ENCODE measurements at places on chromosomes 16 and 17.
A peak's percentile ranks its signal among the peaks of the same experiment; 100 is the strongest.

GRCh38 chr17:38425744-38426143 is 2.5 kb upstream of the ARHGAP23 start:
- no peak for DNase-seq

DNA sequence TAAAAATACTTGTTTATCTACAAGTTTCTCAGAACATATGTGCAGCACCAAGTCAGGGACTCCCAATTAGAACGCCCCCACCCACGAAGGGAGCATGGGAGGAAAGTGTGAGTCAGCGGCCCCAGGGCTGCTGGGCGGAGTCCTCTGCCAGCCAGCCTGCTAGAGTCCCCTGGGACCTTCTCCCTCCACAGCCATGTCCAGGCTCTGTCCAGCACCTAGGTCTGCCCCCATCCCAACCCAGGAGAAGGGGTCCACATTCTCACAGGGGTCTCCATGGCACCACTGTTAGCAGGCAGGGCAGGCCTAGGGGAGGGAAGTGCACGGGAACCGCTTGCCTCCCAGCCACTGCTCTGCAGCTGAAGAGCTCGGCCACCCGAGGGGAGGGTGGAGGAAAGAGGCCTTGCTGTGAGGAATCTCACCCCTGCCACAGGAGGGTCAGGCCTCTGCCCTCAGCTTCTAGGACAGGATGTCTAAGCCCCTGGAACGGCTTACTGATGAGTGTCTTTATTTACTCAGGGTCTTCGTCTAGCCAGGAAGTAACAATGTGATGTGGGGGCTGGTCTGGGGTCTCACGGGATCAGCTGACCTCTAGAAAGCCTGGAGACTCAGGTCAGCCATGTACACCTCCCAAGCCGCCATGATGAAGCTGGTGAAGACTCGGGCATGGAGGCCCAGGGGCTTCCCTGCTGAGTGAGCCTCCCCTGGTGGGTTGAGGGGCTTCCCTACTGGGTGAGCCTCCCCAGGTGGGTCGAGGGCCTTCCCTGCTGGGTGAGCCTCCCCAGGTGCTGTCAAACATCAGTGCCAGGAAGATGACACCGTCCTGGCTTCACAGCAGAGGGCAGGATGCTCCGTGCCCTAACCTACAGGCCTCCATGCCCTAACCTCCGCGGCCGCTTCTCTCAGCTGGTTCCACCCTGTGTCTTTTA is 190.3 kb downstream of the RBFOX3 start:
- no peak for DNase-seq

DNA sequence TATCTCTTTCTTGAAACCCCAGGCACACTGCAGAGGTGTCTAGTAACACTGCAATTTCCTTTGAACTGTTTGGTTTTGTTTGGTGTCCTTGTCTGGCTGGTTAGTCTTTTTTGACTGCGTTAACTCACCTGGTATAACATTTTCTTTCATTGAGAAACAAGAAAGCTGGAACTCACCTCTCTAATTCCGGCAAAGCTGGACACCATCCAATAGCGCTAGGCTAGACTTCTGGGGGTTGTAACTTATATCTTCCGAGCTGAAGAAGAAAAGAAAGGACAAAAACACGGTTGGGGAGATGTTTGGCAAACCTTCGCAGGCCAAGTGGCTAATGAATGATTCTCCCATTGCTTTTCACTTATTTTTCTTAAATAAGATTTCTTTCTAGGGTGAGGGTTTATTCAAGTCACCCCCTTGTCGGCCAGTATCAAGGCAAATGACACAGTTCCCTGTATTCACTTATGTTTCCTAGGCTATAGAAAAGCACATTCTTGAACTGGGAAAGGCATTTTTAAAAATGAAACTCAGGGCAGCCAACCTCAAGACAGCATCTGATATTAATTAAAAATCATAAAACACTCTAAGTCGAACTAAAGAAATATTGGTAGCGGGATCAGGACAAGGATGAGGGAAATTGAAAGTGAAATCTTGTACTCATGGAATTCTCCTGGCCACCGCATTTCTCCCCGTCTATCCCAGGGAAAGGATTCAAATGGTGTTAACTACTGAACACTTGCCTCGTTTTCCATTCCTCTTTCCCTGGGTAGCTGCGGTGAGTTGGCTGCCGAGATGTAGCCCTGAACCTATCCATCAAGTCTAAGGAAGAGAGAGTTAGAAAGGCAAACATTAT is 95.9 kb upstream of the ZFHX3 start:
- no peak for DNase-seq

DNA sequence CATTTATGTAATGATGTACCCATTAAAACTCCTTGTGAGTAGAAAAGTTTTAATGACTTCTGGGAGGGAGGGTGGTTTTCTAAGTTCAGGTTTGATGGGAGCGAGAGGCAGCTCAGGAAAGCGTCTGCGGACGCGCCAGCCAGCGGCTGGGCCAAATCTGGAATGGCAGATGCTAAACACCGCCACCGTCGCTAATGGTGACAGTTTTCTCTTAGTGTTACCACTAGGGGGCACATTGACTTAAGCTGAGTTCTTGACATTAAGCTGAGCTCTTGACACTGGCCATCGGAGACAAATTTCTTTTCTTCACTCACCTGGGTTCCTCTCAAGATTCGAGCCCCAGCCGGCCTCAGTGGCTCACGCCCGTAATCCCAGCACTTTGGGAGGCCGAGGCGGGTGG is 6.7 kb downstream of the TRPV1 start:
- DNase-seq: peak; percentile 18

DNA sequence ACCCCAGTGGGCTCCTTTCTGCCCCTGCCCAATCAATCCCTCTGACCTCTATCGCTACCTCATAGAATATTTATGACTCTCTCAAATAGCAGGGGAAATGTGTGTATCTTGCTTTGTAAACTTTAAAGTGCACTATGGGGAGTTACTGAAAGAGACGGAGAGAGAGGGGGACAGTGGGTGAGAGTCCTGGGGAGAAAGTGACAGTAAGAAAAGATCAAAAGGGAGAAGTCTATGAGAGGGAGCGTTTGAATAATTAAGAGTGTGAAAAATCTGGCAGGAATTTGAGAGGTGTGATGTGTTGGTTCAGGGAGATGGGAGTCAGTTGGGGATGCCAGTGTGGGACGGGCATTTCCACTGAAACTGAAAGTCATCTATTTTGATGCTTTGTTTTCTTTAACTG is 32.6 kb downstream of the USP43 start:
- DNase-seq: no peak
